ENCODE measurements at places on chromosomes 7 and 10.

GRCh38 chr10:51092402-51092801 lies 18.1 kb downstream of the PRKG1 start:
- DNase-seq, result peak; percentile 6

DNA sequence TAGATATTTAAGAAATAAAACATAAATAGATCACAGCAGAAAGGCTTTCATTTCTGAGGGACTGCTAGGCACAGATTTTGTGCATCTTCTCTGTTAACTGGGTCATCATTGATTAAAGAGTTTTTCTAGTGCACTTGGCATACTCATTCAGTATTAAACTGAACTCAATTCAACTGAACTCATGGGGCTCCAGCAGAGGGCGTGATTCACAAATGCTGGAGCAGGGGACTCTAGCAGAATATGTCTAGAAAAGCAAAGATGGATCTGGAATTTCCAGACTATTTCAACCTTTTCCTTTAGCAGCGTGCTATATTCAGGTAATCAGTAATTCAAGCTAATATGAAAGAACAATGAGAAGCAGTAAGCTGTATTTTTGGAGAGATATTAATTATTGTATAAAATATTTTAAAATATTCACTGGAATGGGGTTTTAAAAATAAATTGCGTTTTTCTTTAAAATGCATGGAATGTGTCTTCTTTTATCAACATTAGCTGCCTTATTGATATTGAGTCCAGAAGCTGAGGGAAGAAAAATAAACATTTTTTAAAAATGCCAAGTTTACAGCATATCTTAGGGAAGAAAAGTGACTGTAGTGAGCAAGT lies 296.8 kb upstream of the CACNA2D1 start:
- peak; percentile 84 for DNase-seq

- DNase-seq, result peak; percentile 36
These were observed 61.4 kb upstream of the PPP1R3C start for GRCh38 chr10:91694170-91694794.

DNA sequence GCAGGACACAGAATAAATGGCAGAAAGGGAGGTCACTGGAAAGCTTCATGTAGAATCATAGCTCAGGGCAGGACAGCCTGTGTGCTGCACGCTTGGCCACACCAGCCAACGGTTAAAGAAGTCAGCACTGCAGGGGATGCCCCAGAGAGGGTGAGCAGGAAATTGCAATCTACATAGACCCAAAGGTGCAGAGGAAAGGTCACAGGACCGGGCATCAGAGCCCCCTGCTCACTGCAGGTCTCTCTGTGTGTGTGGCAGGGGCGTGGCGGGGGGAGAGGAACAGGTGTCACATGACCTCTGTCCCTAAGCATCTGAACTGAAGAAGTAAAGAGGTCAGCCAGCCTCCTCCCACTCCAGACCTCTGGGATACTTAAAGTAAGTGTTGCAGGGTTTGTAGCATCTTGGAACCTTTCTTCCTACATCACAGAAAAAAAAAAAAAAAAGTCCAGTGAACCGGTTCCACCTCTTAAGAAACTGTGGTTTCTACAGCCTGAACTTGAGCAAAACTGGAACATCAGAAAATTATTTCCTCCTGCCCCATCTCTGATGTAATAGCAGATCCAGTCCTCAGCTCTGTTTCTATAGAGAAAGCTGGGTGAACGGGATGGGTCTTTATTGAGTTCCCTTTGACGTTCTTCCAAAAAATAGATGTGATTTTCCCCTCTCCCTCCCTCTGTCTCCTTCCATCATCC lies 64.3 kb downstream of the RGS10 start:
- no peak for DNase-seq

- no peak for DNase-seq
These were observed 23.5 kb downstream of the ABLIM1 start for GRCh38 chr10:114634609-114634979.

- no peak for DNase-seq
These were observed 2.9 kb upstream of the GDI2 start for GRCh38 chr10:5816170-5816569.

DNA sequence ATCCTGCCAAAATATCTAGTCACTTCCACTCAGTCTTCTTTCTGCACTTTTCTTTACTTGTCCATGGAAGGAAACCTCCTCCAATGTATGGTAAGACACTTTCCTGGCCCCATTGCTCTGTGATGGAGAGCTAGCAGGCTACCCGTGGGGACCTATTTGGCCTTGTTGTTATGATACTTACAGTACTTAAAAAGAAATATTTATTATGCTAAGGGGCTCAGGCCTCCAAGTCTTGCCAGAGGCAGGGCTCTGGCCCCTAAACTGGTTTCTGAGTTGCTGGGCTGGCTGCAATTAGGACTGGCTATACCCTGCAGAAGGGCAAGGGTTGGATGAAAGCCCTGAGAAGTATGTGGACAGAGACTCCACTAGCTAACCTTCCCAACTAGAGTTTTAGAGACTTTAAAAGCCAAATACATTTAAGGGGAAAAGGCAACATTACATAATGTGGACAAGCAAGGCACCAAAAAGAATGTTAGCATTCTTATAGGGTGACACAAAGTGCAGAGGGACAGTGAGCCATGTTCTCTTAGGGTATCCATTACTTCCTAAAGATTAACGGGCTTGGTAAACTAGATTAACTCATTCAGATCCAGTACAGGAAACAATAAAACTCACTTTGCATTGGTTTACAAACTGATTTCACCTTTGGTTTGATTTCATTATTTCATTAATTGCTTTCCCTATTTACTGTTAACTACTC lies 84.9 kb upstream of the INHBA start:
- DNase-seq, result no peak

GRCh38 chr10:96124230-96125141 lies 5.6 kb upstream of the ZNF518A start:
- DNase-seq, result no peak

- DNase-seq, result no peak
These were observed 32.8 kb downstream of the FOXK1 start for GRCh38 chr7:4714767-4715409.

GRCh38 chr10:123149568-123150270 lies 1.8 kb downstream of the HMX2 start:
- DNase-seq, result no peak

GRCh38 chr7:80141376-80141775 lies 6.7 kb downstream of the GNAI1 start:
- no peak for DNase-seq

- DNase-seq, result no peak
These were observed 66.1 kb downstream of the MTPN start for GRCh38 chr7:135911099-135911498.

DNA sequence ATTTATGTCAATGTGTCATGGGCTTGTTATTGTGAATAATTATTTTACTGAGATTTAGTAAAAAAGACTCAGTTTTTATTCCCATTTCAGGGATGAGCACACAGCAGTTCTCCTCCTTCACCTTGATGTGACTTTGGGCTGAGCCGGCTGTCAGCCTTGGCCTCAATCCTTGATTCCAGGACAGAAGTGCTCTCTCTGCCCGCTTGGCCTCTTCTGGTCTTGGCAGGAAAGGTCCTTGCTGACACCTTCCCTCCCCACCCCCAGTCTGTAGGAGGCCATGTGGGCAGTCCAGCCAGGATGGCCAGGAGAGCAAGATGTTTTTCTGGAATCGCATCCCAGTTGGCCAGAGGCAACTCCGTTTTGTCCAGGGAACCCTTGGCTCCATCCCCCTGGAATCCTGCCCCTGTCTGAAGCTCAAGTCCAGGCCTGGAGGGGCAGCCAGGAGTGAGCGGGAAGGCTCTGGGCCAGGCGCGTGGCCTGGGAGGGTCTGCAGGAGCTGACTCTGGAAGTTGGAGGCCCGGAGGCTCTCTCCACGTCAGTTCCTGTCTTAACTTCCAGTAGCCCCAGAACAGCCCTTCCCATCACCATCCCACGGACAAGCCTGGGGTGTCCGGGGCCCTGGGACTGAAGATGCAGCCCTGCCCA lies 100.9 kb downstream of the PDGFA start:
- no peak for DNase-seq

DNA sequence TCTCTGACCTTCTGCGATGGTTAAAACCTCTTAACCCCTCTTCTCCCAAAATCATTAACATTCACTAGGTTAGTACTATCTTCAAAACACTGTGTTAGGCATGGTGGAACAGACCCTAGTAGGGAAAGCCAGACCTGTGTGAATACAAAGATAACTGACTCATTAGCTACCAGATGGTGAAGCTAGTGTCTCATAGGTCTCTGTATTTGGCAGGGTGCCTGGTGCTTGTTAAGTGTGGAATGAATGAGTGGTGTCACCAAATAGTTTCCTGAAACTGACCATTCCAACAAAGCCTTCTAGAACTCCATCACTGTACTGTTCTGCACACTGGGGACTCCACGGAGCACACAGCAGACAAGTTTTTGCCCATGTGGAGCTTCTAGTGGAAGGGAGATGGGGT lies 27.7 kb upstream of the TM9SF3 start:
- peak; percentile 79 for DNase-seq

DNA sequence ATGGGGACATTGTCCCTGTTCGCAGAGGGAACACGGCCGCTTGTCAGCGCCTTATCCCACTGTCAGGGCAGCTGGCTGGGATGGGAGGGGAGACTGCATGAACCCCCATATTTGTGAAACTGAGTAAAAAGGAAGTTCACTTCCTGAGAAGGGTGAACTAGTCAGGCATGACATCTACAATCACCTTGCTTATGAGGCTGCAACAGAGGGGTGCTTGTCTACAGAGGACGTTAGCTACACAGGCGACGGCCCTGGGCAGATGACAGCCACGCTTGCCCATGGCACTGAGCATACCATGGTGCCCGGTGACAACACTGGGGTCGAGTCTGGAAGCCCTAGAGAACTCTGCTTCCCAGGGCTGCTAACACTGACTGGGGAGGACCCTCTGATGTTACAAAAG lies 46.0 kb upstream of the KDM7A start:
- no peak for DNase-seq

- DNase-seq, result peak; percentile 52
These were observed 1.5 kb downstream of the PCOLCE start for GRCh38 chr7:100603726-100604027.

GRCh38 chr7:156999958-157000726 lies 10.3 kb downstream of the MNX1 start:
- DNase-seq, result no peak

- no peak for DNase-seq
These were observed 66.3 kb upstream of the AGK start for GRCh38 chr7:141484907-141485306.

DNA sequence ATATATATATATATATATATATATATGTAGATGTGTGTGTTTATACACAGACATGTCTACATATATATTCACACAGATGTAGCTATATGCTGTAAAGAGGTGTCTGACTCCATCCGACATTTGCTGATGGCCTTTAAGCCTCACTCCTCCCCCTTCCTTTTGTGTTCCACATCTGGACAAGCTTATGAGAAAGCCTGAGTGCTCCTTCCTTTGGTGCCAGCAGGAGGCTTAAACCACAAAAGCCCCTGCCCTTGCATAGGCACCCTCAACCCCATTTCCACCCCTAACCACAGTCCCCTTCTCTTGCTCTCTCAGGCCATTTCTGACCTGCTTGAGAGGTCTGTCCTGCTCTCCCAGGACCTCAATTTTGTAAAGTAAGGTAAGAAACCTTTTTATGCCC lies 98.7 kb downstream of the SVOPL start:
- no peak for DNase-seq

- no peak for DNase-seq
These were observed 5.6 kb downstream of the POR start for GRCh38 chr7:75920431-75921161.

GRCh38 chr10:111921821-111922220 lies 261.7 kb downstream of the GPAM start:
- DNase-seq, result no peak

- DNase-seq, result no peak
These were observed 29.8 kb upstream of the PPP2R2D start for GRCh38 chr10:131870831-131871672.

GRCh38 chr10:26540601-26541000 lies 102.5 kb downstream of the APBB1IP start:
- no peak for DNase-seq

DNA sequence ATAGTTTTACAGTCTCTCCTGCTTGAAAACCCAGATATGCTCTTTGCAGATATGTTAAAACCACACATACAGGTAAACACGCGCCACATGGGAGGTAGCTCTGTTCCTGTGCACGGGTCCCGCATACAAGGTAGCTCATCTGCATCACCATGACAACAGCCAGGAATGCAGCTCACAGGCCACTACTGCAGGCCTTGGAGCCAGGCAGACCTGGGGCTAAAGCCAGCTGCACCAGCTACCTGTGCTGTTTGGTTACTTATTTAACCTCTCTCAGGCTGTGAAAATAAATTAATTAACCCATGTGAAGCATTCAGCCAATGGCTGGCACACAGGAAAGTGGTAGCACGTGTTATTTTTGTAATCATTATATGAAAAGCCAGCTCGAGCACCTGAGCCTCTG lies 428.3 kb downstream of the TNS3 start:
- no peak for DNase-seq

GRCh38 chr10:63628526-63629362 lies 107.5 kb downstream of the REEP3 start:
- DNase-seq, result peak; percentile 81

DNA sequence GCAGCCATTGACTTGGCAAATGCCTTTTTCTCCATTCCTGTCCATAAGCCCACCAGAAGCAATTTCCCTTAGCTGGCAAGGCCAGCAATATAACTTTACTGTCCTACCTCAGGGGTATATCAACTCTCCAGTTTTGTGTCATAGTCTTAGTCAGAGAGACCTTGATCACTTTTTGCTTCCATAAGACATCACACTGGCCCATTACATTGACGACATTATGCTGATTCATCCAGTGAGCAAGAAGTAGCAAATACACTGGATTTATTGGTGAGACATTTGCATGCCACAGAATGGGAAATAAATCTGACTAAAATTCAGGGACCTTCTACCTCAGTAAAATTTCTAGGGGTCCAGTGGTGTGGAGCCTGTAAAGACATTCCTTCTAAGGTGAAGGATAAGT lies 649.7 kb upstream of the ANKRD30A start:
- no peak for DNase-seq

Measured in BE2C (cell line).